ENCODE measurements at places on chromosomes 1 and 21.

- DNase-seq: no peak
Measured at GRCh38 chr1:163770265-163770664, 448.5 kb downstream of the NUF2 start.

DNA sequence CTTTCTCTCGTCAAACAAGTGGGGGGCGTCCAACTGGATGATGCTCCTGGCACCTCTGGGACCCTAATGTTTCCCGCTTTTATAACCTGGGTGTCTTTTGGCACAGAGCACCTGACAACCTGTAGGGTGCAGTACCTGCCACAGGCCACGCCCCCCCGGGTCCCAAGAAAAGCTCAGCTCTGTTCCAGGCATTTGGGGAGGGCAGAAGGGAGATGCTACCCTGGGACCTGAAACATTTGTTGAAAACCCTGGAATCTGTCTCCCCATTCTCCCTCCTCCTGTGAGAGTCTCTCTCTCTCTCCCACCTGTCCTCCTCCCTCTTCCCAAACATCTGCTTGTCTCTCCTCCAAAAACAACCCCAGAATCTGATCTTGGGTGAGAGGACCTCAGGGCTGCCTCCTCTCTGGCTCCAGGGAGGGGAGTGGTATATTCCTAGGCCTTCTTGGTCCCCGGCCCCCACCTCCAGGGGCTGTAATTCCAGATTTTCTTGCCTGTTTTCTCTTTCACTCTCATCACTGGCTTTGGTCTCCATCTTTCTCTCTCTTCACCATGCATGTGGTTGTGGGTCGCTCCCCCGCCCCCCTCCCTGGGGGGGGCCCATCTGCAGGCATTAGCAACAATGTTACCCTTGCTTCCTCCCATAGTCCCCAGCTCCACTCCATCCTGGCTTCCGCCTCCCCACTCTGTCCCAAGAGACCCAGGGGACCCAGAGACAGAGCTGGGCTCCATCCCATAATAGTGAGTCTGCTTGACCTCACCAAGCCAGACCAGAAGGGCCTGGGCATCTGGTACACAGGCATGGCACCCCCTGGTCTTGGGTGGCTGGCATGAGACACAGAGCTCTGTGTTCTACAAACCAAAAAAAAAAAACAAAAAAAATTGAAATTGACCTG, 4.1 kb downstream of the AHDC1 start:
- no peak for DNase-seq

DNA sequence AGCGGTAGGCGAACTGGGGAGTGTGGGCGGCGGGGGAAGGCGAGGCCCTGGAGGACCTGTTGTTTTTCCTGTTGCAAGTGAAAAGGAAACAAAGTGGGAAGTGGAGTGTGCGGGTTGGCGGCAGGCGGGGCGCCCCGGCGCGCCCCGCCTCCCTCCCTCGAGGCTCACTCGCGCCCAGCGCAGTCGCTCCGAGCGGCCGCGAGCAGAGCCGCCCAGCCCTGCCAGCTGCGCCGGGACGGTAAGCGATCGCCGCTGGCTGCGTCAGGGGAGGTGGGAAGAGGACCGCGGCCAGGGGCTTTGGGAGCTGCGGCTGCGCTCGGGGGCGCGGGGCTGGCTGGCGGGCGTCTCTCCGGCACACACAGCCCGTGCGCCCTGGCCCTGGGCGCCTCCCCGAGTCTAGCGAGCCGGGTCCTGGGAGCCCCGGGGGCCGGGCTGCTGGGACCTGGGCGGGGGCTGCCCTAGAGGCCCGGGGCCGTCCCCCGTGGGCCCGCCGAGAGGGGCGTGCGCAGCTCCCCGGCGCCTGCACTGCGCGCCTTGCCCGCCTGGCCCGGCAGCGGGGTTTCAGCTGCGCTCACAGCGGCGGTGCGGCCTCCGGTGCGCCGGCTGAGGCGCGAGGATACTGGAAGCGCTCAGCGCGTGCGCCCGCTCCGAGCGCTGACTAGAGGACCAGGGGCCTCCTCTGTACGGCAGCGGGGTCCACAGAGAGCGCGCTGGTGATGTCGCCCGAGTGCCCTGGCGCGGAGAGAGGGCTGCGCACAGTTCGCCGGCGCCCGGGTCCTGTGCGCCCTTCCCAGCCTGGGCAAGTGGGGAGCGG, at the start of gene PIK3CD:
Gene PIK3CD (plus strand): TSS at position 167 of the 814 bp plus-strand sequence. CDS start 58,725 bp downstream, outside the sequence.
- DNase-seq: peak; percentile 54

DNA sequence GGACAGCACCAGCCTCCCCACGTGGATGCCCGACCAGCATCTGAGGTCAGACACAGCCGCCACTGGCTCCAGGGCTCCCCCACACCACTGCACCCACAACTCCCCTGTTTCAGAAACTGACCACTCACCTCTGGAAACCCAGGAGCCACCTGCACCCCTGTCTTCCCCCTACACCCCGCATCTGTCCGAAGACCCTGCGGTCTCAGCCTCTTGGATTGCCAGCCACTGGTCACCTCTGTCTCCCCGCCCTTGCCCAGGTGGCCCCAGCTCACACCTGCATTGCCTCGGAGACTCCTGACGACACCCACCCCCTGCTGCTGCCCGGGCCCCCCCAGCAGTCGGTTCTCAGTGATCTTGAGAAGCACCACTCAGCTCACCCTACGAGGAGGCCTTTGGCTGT, 21.3 kb upstream of the NPHP4 start:
- no peak for DNase-seq

- no peak for DNase-seq
Measured at GRCh38 chr1:178065250-178065649, 28.7 kb upstream of the RASAL2 start.

- DNase-seq: peak; percentile 53
Measured at GRCh38 chr1:9239622-9240401, 5.2 kb downstream of the H6PD start.

- DNase-seq: no peak
Measured at GRCh38 chr1:167726008-167726407, 4.2 kb downstream of the MPZL1 start.

GRCh38 chr1:205626216-205626615, 5.6 kb downstream of the ELK4 start:
- no peak for DNase-seq

DNA sequence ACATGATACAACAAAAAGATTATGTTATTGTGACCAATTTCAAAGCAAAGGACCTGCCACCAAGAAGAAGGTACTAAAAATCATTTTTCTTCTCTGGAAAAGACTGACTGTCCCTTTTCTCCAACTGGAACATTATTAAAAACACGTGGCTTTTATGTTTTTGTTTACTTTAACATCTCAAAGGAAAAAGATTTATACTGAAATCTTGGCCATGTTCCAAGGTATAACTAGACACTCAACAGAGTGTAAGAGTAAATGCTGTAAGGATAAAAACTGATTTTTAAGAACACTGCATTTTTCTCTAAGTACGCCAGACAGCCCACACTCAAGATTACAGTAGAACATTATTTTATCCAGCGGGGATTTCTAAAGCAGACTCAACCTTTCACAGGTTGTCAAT, 62.1 kb downstream of the BRWD1 start:
- no peak for DNase-seq

DNA sequence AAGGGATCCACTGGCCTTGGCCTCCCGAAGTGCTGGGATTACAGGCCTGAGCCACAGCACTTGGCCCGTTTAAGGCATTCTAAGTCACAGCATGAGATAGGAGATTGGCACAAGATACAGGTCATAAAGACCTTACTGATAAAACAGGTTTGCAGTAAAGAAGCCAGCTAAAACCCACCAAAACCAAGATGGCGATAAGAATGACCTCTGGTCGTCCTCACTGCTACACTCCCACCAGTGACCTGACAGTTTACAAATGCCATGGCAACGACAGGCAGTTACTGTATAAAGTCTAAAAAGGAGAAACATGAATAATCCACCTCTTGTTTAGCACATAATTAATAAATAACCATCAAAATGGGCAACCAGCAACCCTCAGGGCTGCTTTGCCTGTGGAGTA, 33.3 kb upstream of the RCC2 start:
- DNase-seq: no peak

DNA sequence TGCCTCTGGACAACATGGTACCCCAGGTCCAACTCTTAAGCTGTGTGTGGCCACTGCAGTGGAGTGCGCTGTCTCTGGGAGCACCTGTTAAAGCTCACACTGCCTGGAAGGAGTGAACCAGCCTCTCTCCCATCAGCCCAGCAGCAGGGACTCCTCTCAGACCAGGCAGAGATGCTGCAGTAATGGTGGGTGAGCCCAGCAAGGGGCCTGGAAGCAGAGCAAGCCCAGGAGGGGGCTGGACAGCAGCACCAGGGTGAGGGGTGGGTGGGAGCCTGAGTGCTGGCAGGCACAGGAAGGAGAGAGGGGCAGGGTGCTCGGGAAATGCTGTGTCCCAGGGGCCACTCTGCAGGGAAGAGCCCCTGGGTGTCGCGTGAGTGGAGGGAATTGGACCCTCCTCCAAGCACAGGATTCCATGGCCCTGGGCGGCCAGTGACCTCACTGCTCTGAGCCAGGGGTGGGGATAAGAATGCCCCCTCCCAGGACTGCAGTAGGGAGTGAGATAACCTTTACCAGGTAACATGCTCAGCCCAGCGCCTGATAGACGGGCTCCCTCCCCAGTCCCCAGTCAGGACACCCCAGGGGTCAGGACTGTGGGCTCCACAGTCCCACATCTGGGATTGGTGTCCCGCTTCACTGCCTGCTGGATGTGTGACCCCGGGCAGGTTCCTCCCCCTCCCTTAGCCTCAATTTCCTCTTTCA, 313.1 kb downstream of the MATN1 start:
- no peak for DNase-seq

DNA sequence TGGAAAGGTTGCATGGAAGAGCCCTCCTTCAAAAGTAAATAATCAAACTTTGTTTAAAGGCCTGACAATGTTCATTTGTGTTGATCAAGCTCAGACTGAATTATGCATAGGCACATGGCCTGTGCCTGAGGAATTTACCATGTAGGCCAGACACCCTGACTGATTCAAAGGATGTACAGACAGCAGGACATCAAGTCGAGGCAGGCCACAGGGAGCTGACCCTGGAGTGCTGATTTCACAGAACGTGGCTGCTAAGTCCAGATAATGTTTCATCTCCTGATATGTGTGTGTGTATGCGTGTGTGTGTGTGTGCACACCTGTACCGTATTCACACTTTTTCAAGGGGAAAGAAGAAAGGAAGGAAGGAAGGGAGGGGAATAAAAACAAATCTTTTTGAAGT, 34.1 kb downstream of the NAV1 start:
- no peak for DNase-seq

DNA sequence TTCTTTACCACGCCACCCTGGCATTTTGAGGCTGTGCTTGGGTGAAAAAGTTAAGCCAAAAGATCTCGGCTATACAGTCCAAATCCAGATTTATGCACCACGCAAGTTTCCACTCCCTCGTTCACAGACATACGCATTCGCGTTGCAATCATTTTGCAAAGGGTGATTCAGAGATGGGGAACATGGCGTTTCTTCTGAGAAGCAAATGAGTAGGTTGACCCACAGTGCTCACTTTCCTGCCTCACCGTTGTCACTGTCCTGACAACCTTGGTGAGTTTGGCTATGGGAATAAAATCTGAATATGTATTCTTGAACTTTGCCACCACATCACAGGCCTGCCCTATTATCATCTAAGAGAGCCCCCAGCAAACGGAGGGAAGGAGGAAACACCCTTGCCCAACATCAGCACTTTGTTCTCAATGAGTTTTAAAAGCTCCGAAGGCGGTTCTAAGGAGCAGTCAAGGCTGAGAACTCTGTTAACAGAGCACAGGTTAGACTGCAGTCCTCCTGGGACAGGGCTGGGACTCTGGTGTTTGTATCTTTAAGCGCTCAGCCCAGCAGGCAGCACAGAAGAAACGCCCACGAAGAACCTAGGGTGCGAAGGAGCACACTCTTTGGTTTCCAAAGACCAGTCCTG, 86.4 kb downstream of the RUNX1 start:
- DNase-seq: no peak

DNA sequence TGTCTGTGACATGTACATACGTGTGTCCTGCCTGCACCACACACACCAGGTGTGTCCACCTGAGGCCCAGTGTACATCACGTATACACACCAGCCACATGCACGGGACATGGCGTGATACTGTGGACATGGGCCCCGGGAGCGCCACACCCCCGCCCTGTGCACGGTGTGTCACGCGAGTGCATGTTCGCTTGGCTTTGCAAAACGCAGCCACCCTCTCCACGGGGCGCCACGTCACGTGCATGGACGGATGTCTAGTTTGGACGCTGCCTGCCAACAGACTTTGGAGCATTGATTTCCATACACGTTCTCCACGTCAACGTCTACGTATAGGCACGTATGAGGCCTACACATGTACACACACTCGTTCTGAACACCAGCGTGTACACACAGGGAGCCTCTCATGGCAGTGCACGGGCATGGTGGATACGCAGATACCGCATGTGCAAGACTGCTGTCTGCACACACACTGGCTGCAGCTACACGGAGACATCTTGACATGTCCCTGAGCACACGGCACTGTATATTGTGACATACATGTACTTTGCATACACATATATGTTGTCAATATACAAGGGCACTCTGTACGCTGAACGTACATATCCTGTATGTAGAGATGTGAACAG, 2.7 kb downstream of the TMEM240 start:
- no peak for DNase-seq

GRCh38 chr1:96487394-96487793, 234.2 kb upstream of the PTBP2 start:
- DNase-seq: no peak

GRCh38 chr1:214306269-214306668, 25.3 kb downstream of the SMYD2 start:
- DNase-seq: no peak

- no peak for DNase-seq
Measured at GRCh38 chr21:32378956-32379355, 13.9 kb downstream of the URB1 start.

DNA sequence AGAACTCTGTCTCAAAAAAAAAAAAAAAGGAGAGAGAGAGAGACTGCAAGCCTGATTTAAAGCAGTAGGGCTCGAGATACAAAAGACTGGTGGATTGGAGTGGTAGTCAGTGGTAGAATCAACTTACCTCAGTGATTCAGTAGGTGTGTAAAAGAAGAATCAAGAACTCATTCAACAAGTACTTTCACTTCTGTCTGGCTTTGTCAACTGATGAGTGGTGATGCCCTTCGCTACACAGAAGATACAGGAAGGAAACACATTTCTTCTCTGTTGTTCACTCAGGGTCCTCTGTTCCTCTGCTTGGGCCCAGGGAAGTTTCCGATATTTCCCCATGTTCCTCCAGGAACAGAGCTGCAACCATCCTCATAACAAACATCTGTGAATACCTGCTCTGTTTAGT, 68.6 kb upstream of the COG2 start:
- no peak for DNase-seq

DNA sequence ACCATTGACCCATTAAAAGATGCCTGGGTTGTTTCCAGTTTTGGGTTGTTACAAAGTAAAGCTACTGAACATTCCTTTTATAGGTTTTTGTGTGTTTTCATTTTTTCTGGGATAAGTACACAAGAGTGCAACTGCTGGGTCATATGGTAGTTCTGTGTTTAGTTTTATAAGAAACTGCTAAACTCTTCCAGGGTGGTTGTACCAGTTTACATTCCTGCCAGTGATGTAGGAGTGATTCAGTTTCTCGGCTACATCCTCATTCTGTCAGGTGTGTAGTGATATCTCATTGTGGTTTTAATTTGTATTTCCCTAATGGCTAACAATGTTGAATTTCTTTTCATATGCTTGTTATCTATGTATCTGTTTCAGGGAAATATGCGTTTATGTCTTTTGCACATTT, 58.5 kb upstream of the DNAJC6 start:
- DNase-seq: no peak

GRCh38 chr1:3521426-3521825, 67.0 kb downstream of the ARHGEF16 start:
- no peak for DNase-seq
